Psoas muscle (tissue), 8 donors: ENCODE measurements at places on chromosomes 6 and 20. TPM values are rescaled to one million over a fixed set of nuclear protein-coding genes. Genes with fewer than 3 reads are reported as not detected.

The GINS1 gene
- 0.07 TPM for polyA plus RNA-seq

DNA sequence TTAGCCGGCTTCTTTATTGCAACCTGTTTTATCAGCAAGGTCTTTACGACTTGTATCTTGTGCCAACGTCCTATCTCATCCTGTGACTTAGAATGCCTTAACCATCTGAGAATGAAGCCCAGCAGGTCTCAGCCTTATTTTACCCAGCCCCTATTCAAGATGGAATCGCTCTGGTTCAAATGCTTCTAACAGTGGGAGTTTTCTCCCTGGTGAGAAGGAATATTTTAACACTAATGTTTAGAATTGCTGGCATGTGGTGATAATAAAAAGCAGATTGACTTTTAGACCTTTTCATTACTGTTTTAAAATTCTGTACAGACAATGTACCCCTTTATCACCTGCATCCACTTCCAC lies 9.9 kb upstream of the KCNK15 start:
- DNase-seq = no peak

DNA sequence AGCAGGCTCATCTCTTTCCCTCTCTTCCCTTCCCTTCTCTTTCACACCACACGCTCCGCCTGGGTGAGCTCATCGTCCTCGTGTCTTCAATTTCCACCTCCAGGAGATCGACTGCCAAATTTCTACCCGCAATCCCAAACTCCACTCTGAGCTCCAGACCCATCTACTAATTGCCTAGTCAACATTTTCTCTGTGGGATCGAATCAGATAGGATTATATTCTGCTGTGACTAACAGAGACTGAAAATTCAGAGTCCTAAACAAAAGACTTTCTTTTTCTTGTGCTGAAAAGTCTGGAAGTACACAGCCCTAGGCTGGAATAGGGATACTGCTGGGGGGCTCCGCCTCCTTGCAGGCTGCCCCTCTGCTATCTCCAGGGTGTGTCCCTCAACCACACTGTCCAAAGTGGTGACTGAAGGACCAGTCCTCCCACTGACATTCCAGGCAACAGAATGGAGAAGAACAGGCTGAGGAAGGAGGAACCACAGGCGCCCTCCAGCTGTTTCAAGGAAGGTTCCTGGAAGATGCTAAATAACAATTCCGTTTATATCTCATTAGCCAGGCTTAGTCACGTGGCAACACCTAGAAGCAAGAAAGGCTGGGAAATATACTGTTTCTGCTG lies 5.0 kb upstream of the HSPA12B start:
- peak; percentile 39 for DNase-seq

DNA sequence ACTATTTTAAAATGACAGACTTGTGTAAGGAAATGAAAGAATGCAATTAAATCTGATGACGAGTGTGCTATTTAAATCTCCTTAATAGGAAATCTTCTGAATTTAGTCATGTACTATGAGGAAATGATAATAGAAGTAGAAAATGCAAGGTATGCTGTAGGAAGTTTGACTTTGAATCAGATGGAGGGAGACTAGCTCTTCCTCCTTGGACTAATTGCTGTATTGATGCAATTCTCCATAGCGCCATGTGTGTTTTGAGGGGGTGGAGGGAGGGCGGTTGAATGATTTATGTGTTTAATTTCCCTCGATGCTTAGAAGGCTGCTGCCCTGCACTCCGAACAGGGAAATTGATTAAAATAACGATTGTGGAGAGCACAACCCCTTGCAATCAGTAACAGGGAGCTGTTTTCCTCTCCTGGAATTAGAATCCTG lies 214.4 kb upstream of the PRND start:
- no peak for DNase-seq

The KCNK16 gene
- polyA plus RNA-seq = not detected

GRCh38 chr6:117530467-117531242 lies 48.2 kb downstream of the DCBLD1 start:
- no peak for DNase-seq

- no peak for DNase-seq
Observed at GRCh38 chr6:106736502-106736901, 107.1 kb downstream of the QRSL1 start.

DNA sequence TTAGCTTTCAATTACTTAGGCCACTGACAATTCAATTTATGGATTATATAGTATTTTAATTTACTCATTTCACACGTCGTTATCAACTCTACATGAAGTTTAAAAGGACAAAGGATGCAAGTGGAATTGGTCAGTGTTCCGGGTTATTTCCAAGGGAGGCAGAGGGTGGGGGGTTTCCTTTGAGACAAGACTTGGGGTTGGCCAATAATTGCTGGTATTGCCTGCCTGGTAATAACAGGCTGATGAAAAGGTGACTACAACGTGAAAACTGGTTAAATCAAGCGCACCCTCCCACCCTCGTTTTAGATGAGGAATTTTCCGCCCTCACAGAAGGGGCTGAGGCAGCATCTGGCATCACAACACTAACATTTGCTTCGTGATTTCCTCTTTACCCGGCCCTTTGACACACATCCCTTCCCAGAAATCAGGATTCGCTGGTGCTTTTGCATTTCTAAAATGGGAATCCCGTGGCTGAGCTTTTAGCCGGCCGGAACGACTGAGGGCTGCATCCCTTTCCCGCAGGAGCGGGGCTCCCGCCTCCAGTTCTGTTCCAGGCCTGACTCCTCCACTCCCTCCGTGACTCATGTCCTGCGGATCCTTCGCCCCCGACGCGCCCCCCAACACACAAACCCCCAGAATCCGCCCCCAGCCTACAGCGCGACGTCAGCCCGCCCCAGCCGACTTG lies 999 bp upstream of the PIM1 start:
- DNase-seq = no peak

The STMND1 gene
- not detected for polyA plus RNA-seq

The PNPLA1 gene
- polyA plus RNA-seq = 0.05 TPM

DNA sequence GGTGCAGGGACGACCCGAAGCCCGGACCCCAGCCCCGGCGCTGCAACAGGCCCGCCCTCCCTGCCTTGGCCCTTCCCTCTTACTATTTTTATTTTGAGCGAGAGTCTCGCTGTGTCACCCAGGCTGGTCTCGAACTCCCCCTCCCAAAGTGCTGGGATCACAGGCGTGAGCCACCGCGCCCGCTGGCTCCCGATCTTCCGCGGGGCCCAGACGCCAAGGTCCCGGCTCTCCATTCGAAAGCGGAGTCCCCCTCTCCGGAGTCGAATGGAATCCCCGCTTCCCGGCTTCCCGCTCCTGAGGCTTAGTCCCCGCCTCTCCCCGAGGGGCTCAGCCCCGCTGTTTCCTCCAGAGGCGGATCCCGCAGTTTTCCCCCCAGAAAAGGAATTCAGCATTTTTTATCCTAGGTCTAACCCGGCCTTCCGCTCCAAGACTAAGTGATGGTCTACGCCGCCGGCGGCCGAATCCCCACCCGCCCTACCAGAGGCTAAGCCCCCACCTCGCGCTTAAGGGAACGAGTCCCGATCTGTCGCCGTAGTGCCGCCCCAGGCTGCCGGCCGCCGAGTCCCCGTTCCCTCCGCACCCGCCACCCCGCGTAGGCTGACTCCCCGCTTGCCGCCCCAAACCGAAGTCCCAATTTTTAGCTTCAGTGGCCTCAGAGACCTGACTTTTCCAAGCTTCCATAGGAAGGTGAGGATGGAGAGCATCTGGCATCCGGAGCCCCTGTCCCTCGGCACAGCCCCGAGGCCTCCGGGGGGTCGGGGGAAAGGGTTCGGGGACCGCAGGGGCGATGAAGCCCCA lies 11.5 kb upstream of the TMC2 start:
- peak; percentile 39 for DNase-seq

The DPM1 gene
- 120 TPM for polyA plus RNA-seq

DNA sequence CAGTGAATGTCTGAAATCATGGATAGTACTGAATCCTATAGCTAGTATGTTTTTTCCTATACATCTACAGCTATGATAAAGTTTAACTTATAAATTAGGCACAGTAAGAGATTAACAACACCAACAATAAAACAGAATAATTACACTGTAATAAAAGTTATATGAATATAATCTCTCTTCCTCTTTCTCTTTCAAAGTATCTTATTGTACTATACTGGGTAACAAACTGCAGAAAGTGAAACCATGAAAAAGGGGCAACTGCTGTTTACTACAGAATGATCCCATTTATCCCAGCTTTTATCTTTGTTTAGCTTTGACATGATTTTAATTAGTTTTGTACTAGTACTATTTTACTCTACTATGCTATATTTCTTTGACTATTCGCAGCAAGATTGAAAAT lies 25.8 kb downstream of the ESF1 start:
- no peak for DNase-seq

- peak; percentile 61 for DNase-seq
Observed at GRCh38 chr6:107493158-107494057, 3.5 kb downstream of the SOBP start.

- DNase-seq = no peak
Observed at GRCh38 chr6:136624347-136624746, 74.1 kb upstream of the MAP7 start.

- no peak for DNase-seq
Observed at GRCh38 chr6:169921853-169922824, 170.7 kb downstream of the ERMARD start.

DNA sequence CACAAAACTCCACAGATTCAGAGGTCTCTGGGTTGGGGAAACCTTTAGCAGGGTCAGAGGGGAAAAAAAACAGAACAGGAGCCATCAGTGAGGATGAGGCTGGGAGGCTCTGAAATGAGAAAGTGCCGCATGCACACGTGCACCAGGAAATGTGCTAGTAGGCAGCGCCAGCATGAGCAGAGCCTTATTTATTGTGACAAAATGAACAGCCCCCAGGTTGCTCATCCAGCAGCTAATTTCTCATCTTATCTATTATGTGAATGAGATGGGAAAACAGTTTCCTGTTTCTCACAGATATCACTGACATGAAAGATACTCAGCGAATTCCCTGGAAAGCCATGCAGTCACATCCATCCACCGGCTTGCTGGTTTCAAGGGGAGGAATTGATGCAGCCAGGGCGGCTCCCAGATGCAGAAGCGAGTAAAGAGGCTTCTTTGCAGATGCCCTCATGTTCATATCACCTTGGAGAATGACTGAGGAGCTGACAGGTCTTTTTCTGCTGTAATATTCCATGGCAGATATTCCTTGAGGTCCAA lies 176.1 kb downstream of the MBOAT1 start:
- no peak for DNase-seq

GRCh38 chr20:34562641-34563040 lies 4.1 kb downstream of the MAP1LC3A start:
- DNase-seq = no peak

The HLA-DPA1 gene
- polyA plus RNA-seq = 12.3 TPM

The LHFPL5 gene
- polyA plus RNA-seq = not detected

DNA sequence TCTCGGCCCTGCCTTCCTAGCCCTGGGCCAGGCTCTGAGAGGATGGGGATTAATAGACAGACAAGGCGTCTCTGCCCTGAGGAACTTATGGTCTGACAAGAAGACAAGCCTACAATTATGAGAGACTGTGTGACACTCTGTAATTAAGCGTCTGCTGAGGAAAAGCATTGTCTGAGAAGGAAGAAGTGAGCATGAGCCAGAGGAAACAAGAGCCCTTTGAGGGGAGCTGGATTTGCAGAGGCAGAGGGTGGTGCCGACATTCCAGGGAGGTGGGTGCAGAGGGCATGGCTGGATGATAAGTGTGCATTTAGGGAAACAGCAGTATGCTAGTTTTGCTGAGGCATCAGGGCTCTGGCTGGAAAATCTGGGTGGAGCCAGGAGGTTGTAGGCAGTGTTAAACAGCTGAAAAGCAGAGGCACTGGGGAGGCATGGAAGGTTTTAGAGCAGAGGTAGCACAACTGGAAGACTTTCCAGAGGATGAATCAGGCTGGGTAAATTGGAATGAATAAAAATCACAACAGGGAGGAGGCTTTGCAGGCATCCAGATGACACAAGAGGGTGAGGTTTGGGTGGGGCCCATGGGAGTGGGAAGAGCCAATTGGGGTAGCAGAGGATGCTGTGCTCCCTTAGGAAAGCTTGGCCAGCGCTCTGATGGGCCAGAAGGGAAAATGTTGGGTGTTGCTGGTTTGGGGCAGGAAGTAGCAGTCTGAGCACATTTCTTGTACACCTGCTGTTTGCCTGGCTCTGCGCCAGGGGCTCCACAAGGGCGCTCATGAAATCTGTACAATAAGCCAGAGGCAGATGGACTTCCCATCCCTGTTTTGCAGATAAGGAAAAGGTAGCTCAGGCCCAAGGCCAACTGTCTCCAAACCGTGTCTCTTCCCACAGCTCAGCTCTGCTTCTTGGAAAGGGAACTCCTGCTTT lies 74.0 kb upstream of the MYL9 start:
- DNase-seq = peak; percentile 74

DNA sequence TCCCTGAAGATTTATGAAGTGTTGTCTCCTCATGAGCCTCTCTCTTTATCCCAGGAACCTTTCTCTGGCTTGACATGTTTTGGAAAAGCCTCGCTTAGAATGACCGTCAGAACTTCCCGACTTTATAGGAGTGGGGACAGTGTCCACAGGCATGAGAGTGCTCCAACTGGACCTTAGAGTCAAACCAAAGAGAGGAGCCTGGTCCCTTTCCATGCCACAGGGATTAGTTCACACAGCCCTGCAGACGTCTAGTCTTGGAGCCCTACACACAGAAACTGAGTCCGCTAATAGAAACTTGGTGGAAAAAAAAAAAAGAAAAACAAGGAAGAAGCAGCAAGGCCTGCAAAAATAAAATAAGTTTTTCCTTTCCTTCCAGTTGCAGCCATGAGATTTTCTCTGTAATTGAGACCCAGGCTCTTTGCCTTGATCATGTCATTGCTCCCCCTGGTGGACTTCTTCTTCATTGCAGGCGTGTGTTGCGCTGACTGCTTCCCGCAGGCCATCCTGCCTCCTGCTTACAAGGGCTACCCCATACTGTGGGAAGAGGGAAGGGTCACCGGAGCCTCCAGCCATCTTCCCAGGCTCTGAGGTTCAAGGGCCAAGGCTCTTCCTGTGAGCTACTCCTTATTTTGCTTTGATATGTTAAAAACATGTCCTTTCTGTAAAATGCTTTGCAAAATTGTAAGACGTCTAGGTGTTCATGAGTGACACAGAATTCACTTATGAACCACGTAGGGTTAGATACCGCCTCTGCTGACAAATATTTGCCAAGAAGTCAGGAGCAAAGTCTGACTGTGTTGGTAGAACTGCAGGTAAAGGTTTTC lies 201.0 kb downstream of the UST start:
- DNase-seq = peak; percentile 83

DNA sequence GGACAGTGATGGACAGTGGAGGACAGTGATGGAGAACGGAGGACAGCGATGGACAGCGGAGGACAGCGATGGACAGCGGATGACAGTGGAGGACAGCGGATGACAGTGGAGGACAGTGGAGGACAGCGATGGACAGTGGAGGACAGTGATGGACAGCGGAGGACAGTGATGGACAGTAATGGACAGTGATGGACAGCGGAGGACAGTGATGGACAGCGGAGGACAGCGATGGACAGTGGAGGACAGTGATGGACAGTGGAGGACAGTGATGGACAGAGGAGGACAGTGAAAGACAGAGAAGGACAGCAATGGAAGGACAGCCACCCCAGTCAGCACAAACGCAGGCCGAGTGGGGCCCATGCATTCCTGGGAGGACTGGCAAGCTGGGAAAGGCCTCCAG lies 3.4 kb upstream of the NKAIN4 start:
- DNase-seq = no peak

DNA sequence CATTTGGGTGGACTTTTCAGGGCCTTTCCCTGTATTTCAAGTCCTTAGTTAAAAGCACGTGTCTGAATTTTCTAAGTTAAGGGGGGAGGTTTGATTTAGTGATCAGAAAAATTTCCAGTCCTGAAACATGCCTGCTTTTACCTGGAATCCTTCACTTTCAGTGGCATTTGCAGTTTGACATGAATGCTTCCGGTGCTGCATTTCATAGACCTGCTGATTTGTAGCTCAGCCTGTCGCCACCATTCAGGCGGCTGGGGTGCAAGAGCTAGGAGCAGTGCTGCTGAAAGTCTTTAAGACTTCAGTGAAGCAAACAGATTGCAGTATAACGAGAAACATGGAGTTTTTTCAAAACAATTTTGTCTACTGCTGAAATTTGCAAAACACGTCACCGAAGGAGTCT lies 14.0 kb downstream of the RPS6KA2 start:
- DNase-seq = no peak
